Bladder microvascular endothelial cell (primary cell): ENCODE measurements at places on chromosomes 1 and 21. TPM values are rescaled to one million over a fixed set of nuclear protein-coding genes. Genes with fewer than 3 reads are reported as not detected.

The REG4 gene
- not detected in 2 replicates for total RNA-seq

The BTG2 gene
- 30.3 and 40.7 TPM in 2 replicates for total RNA-seq

The BMP8A gene
- total RNA-seq, result under 0.01 and 0.19 TPM in 2 replicates

The RGS8 gene
- under 0.01 TPM in 1 of 2 replicates, not detected in the other for total RNA-seq

The SH2D5 gene
- 0.16 and 1.4 TPM in 2 replicates for total RNA-seq

The DISP3 gene
- total RNA-seq, result under 0.01 and 0.06 TPM in 2 replicates

The GJB3 gene
- total RNA-seq, result not detected in 2 replicates

The CDC42SE1 gene
- 49.4 and 59.4 TPM in 2 replicates for total RNA-seq

The LRRN2 gene
- total RNA-seq, result 0.19 TPM in 1 of 2 replicates, not detected in the other

The SH3BGR gene
- total RNA-seq, result 0.44 and 0.81 TPM in 2 replicates
